ENCODE measurements at places on chromosomes 5 and 9.

DNA sequence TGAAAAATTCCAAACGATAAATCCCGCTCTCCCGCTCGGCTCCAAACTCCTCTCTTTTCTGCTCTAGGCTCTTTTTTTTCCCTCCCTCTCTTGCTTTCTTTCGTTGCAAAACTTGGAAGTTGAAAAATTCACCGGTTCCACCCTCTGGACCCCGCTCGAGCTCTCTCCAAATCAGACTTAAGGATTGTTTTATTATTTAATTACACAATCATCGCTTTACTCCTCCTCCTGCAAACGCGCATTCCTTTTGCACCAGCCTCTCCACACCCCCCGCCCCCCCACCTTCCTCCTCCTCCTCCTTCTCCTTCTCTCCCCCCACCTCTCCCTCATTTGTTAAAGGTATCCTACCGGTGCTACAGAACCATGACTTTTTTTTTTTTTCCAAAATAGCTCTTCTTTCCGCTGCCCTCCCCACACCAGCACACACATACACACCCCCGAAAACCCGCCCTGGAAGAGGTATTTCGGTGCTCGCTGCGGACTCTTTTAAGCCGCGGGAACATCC, 535 bp upstream of the NFIB start:
- DNase-seq, result no peak

DNA sequence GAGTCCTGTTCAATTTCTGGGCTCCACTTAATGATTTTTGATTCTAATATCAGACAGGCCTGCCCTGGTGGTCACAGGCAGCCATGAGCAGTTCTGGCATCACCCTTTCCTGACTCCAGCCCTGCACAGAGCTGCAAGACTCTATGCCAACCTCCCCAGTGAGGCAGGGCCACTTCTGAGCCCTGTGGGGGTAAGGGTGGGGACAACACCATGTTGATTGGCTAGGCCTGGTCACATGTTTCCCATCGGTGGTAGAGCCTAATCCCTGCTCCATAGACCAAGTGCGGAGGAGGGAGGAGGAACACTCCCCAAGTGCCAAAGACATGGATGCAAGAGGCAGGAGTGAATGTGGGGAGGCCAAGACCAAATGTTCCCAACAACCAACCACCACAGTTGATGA, 134.6 kb downstream of the PHF2 start:
- no peak for DNase-seq

DNA sequence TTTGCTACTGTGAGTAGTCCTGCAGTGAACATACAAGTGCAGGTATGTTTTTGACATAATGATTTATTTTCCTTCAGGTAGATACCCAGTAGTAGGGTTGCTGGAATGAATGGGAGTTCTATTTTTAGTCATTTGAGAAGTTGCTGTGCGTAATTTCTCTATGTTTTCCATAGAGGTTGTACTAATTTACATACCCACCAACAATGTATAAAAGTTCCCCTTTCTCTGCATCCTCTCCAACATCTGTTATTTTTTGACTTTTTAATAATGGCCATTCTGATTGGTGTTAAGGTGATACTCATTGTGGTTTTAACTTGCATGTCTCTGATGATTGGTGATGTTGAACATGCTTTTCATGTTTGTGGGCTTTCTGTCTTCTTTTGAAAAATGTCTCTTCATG, 64.7 kb upstream of the CTSL start:
- no peak for DNase-seq

DNA sequence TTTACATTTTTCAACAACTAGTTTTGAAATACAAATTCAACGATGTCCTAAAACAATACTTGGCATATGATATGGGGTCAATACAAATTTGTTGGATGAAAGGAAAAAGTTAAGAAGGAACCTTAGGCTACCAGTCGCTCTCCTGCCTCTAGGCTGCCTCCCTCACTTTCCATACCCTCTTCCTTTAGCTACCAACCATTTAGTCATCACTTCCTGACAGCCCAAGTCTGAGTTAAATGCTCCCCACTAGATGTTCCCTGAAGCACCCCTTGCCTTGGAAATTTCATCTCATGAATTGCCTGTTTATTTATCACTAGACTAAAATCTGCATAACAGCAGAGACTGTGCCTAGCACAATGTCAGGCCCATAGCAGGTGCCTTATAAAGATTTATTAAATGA, 2.7 kb upstream of the LARS1 start:
- no peak for DNase-seq

- DNase-seq, result no peak
These were observed 88.3 kb upstream of the PRDM9 start for GRCh38 chr5:23419115-23419514.

GRCh38 chr5:131496400-131496713, 138.7 kb downstream of the RAPGEF6 start:
- no peak for DNase-seq

GRCh38 chr9:93586290-93587057, 10.1 kb downstream of the PHF2 start:
- DNase-seq, result no peak

GRCh38 chr9:72255569-72255968, 106.3 kb downstream of the GDA start:
- DNase-seq, result no peak

DNA sequence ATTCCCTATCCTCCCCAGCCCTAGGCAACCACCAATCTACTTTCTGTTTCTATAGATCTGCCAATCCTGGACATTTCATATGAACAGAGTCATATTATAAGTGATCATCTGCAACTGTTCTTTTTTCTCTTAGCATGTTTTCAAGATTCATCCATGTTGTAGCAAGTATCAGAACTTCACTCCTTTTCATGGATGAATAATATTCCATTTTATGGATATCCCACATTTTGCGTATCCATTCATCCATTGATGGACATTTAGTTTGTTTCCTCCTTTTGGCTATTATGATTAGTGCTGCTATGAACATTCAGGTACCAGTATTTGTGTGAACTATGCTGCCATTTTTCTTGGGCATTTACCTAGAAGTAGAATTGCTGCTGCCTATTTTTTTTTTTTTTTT, 51.3 kb upstream of the HAND1 start:
- no peak for DNase-seq

GRCh38 chr9:27436234-27436633, 87.9 kb upstream of the IFNK start:
- no peak for DNase-seq

GRCh38 chr9:79946712-79947111, 374.9 kb downstream of the TLE4 start:
- DNase-seq, result no peak

GRCh38 chr9:134495881-134496412, 145.7 kb upstream of the COL5A1 start:
- no peak for DNase-seq

- DNase-seq, result no peak
These were observed 234.1 kb downstream of the TMEM38B start for GRCh38 chr9:105928416-105928815.

GRCh38 chr5:4413996-4414395, 726.1 kb upstream of the ADAMTS16 start:
- DNase-seq, result no peak

DNA sequence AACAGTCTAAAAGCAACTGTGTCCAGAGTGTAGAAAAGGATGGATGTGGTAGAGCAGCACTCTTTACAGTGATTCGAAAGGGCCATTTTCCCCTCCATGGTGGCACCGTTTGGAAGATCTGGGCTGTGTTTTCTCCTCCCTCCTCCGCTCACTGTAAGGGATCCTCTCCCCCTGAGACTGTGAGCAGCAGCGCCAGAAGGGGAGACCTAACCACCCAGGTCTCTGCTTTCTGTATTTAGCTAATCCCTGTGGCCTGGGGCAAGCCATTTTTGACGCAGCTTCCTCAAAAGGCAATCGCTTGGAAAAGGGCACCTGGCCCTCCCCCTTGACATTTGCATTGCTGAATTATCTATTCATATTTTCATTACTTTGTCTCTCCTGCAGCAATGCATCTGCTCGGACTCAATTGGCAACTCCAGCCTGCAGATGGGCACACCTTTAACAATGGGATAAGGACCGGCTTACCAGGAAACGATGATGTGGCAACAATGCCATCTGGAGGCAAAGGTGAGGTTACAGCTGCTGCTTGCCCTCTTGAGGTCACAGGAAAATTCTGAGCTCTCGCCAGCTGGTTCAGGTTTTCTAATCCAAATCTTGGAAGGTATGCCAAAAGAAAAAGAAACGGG, 244.3 kb upstream of the WWC1 start:
- DNase-seq, result no peak

GRCh38 chr5:172800088-172800551, 29.1 kb upstream of the DUSP1 start:
- DNase-seq, result no peak

GRCh38 chr9:20593537-20593936, 28.8 kb downstream of the MLLT3 start:
- DNase-seq, result no peak

GRCh38 chr9:70948744-70949143, 172.7 kb downstream of the TRPM3 start:
- DNase-seq, result no peak

- no peak for DNase-seq
These were observed 575.6 kb upstream of the GRAMD2B start for GRCh38 chr5:125847561-125847960.

DNA sequence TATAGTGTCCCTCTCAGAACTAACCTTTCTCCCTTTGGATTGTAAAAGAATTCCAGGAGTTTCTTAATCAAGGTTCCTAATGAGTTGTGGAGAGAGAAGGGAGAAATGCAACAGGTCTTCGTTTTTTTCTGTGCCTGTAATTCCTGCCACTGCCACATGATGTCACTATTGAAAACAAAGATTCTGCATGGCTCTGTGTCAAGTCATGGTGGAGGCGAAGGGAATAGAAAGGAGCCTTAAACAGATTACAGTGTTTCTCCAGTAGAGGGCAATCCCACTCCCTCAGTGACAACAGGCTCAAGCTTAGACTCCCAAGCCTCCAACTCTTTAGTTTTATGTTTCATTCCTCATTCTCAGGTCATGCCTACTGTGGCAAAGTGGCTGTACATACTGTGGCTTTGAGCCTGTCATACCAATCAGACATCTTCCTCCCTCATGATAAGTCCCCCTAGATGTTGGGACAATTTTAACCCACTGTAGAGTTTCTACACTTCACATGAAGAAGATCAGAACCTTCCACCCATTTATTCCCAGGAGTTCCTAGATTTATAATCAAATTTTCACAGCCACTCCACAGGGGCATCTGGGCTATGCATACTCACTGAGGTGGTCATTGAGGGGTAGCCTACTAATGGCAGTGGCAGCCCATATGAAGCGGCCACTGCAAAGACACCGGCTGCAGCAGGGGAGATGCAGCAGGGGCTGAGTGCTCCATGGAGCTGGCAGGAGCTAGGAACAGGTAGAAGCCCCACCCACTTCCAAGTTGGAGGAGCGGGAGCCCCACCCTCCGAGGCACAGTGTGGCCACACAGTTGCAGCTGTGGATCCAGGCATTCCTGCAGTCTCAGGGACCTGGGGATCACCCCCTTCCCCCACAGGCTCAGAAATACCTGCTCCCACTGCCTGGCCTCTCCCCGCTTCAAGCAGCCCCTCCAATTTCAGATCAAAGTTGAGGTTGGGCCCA, 97.4 kb upstream of the TRIM32 start:
- DNase-seq, result no peak

- no peak for DNase-seq
These were observed 1026.3 kb downstream of the TAF11L14 start for GRCh38 chr5:18660511-18660910.

GRCh38 chr5:159017786-159018185, 81.9 kb downstream of the EBF1 start:
- DNase-seq, result no peak

DNA sequence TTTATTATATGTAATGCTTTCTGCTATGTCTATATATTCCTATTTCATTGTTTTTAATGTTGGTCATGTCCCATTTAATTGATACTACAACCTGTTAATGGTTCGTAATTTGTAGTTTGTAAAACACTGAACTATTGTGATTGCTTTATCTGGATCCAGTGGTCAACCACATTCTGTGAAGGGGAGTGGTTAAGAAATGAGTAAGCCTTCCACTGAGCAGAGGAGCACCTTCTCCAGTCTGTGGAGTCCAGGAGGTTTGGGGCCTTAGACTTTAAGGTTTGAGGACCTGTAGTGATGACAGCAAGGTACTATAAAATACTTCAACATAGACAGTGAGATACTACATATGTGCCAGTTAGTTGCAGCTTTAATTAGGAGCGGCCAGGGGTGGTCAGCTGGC, 67.7 kb upstream of the RAD23B start:
- no peak for DNase-seq

DNA sequence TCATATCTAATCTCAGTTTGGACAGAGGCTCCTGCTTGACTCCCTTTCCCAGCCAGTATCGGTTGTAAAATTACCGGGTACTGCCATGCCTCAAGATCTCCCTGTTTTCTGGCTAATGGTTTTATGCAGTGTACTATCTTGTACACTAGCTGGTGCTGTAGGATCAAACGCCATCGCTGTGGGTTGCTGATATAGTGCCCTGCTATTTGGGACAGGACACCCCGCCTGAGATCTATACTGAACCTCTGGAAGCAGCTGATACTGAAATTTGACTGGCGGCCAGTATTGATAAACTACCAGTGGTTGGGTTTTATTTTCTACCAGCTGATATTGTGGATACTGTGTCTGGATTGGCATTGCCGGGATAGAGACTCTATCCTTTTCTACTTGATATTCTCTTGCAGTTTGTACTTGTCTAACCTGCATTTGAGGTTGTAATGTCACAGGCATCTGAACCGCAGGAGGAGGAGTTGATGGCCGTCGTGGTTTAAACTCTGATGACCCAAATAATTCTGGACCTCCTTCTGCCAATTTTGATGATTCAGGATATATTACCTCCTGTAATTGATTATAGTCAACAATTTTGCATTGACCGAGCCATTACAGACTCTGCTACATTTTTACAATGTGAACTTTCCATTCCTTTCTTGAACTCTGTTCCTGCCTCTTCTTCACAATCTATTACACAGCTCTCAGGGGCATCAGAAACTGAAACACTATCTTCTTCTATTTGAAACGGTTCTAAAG, 112.5 kb upstream of the LARP1 start:
- DNase-seq, result no peak

GRCh38 chr9:128495804-128496417, 8.6 kb upstream of the GLE1 start:
- DNase-seq, result no peak

- DNase-seq, result no peak
These were observed 2.5 kb upstream of the GFI1B start for GRCh38 chr9:132975961-132976360.
